Panc1 (cell line): ENCODE measurements at places on chromosomes 5 and 9. TPM values are rescaled to one million over a fixed set of nuclear protein-coding genes. Genes with fewer than 3 reads are reported as not detected.

The TMEM215 gene
- total RNA-seq = not detected

The LMBRD2 gene
- total RNA-seq = 7.1 TPM

The SPATA31D4 gene
- total RNA-seq = not detected

The TGFBR1 gene
- total RNA-seq = 22.2 TPM

The TXNDC8 gene
- total RNA-seq = not detected

The IL3 gene
- not detected for total RNA-seq

The TAF11L5 gene
- total RNA-seq = not detected

The ZNF883 gene
- not detected for total RNA-seq

The PLEKHG4B gene
- 8.9 TPM for total RNA-seq

The PTPRD gene
- total RNA-seq = not detected

The FGFR4 gene
- total RNA-seq = 7.5 TPM

The PCDH12 gene
- not detected for total RNA-seq

The DEPDC1B gene
- 22.2 TPM for total RNA-seq

The SLC1A1 gene
- total RNA-seq = 0.05 TPM

The ADAM19 gene
- total RNA-seq = 3.5 TPM

The CRB2 gene
- 0.05 TPM for total RNA-seq

The MARCOL gene
- not detected for total RNA-seq

The TLE4 gene
- 8.7 TPM for total RNA-seq

The C9 gene
- 0.05 TPM for total RNA-seq

The LPAR1 gene
- total RNA-seq = 11.0 TPM
